ENCODE measurements at places on chromosomes 16 and 17.

DNA sequence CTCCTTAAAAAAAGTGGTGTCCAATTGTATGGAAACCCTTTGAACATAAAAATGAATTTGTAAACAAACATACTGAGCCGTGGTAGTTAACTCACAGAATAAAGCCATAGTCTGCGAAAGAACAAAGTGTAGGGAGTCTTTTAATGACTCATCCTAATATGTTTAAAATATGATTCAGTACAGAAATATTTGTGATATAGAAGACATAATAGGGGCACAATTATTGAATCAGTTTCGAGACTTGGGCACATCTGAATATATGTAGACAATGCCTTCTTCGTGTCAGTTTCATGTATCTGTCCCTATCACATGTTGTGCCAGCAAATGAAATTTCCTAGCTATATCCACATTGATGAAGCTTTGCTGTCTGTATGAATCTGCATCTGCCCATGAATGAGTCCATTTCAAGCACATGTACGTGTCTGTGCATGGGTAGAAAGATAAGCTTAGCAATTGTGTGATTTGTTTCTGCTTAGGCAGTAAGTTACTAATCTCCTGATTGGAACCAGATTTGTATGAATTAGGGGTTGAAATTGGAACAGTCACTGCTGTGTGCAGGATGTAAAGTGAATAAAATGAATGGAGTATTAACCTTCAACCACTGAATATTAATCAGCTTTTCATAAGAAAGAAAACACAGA is 112.5 kb upstream of the SOX9 start:
- no peak for DNase-seq

- DNase-seq, result no peak
Observed at GRCh38 chr17:61400066-61400716, 548 bp downstream of the TBX2 start.

DNA sequence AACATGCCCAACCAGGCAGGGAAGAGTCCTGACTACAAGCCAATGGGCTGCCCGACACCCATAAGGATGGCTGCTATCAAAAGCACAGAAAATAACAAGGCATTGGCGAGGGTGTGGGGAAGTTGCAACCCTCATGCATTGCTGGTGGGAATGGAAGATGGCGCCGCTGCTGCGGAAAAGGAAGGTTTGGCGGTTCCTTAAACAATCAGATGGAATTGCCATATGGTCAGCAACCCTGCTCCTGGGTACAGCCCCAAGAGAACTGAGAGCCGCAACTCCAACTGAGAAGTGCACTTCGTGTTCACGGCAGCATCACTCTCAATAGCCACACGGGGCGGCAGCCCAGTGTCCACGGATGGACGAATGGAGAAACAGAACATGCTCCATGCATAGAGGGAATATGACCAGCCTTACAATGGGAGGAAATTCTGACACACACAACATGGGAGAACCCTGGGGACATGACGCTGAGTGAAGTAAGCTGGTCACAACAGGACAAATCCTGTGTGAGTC is 193.3 kb downstream of the RBFOX3 start:
- no peak for DNase-seq

- DNase-seq, result no peak
Observed at GRCh38 chr17:78993981-78994671, 14.4 kb upstream of the LGALS3BP start.

- DNase-seq, result no peak
Observed at GRCh38 chr17:11641521-11642275, 43.4 kb downstream of the DNAH9 start.
